ENCODE measurements at places on chromosomes 12 and 14.

- DNase-seq, result no peak
Measured at GRCh38 chr12:76627346-76628135, 68.0 kb upstream of the OSBPL8 start.

- DNase-seq, result no peak
Measured at GRCh38 chr12:10310926-10311720, 3.5 kb downstream of the KLRD1 start.

GRCh38 chr12:12081836-12082497 lies 11.2 kb downstream of the BCL2L14 start:
- DNase-seq, result no peak

GRCh38 chr12:9071518-9071917 lies 44.2 kb downstream of the A2M start:
- no peak for DNase-seq

DNA sequence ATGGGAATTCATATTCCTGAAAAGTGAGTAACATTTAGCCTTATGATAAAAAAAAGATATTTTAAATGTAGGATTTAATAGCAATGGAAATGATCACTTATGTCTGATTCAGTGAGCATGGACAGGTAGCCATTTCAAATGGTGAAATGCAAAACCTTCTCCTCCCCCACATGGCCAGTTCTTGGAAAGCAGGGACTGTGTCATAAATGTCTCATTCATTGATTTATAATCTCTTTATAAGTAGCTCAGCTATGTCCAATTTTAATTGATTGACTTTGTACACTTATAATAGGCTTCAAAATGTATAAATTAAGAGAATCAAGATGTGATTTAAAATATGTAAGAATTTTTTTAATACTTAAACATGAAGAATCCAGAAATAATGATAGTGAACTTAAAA lies 24.6 kb upstream of the SCFD1 start:
- no peak for DNase-seq

GRCh38 chr12:93894391-93895088 lies 217.4 kb downstream of the CRADD start:
- DNase-seq, result no peak

GRCh38 chr12:100820314-100820713 lies 25.7 kb downstream of the ANO4 start:
- no peak for DNase-seq

DNA sequence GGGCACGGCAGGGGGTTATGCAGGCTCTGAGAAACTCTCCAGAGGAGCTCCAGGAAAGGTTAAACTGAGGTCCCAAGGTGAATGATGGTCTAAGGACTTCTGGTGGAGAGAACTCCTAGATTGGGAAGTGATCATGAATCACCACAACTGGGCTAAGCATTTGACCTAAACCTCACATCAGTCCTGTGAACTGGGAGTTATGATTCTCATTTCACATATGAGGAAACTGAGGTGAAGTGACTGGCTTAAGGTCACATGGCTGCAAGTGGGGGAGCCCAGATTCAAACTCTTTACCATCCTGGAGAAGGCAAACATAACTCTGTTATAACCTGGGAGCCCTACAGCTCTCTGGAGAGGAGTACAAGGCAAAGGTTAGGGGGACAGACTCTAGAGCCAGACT lies 4.2 kb downstream of the RARG start:
- DNase-seq, result no peak

- peak; percentile 98 for DNase-seq
Measured at GRCh38 chr14:75399843-75400775, 27.7 kb upstream of the JDP2 start.

GRCh38 chr14:34275078-34275477 lies 187.0 kb downstream of the SPTSSA start:
- DNase-seq, result no peak

DNA sequence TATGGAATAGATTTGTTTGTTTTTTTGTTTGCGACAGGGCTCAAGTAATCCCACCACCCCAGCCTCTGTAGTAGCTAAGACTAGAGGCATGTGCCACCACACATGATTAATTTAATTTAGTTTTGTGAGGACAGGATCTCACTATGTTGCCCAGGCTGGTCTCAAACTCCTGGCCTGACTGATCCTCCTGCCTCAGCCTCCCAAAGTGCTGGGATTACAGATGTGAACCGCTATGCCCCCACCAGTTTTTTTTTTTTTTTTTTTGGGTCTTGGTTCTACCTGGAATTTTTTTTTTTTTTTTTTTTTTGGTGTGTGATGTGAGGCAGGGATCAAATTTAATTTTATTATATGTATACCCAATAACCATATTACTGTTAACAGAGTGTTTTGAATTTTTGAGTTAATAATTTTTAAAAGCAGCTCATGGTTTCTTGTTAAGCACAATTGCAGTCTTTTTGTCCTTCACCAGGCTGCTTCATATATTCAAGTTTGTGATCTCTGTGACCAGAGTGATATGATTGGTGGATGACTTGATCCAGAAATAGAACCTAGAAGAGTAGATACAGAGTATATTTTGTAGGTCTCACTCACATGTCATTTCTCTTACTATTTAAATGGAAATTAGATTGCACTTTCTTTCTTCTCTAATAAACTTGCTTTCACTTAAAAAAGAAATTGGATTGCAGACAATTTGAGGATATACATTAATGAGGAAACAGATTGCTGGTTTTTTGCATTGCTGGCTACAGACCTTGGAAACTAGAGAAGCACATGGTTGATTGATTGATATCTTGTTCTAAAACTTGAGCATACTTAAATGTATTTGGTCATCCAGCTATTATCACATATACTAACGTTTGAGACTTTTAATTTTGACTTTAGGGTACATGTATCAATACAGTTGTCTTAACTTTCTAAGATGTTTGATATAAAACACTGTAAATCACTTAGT lies 13.2 kb downstream of the ADIPOR2 start:
- DNase-seq, result no peak

DNA sequence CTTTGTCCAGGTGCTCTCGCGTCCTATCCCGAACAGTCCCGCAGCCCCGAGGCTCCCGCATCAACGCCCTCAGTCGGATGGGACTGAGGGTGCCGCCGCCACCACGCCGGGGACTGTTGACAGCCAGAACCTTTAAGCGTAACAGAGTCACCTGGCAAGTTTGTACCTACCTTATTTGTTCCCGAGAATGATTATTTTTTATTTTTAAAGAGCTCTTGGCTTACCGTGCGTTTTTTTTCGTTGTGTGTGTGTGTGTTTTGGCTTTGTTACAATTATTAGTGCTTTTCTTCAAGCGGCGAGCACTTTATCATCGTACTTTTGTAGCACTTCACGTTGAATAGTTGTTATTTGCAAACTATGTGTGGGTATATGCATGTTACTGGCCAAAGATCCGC lies 463 bp downstream of the COA8 start:
- no peak for DNase-seq

GRCh38 chr14:21070610-21071224 lies 613 bp downstream of the ARHGEF40 start:
- DNase-seq, result peak; percentile 40

DNA sequence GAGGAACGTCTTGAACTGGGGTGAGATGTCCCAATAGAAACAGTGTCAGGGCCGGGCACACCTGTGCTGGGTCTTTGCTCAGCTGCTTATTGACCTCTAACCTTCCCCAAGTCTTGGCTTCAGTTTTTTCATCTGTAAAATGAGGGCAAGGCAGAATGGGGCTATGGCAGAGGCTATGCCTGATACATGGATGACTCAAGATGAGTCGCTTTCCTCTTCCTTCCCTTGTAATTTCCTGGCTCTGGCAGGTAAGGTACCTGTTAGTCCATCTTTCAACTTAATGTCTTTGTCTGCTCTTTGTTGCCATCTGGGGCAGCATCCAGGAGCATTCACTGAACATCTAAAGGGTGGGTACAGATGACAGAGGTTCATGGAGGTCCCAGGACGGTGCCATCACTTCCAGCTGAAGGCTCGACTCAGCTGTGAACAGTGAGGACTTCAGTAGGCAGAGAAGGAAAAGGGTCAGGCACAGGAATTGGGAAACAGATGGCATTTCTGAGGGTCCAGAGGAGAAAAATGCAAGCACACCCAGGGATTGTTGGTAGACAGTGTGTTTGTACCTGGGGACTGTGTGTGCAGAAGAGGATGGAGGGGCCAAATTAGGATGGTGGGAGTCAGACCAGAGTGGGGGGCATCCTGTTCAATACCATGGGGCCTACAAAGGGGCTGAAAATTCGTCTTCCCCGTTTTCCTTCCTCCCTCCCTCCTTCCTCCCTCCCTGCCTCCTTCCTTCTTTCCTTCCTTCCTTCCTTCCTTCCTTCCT lies 268.3 kb downstream of the VRK1 start:
- no peak for DNase-seq

- no peak for DNase-seq
Measured at GRCh38 chr14:19918553-19919264, 1.7 kb upstream of the OR4K5 start.

- no peak for DNase-seq
Measured at GRCh38 chr14:89107626-89108025, 283.2 kb downstream of the TTC8 start.

GRCh38 chr14:27278341-27278740 lies 680.5 kb upstream of the NOVA1 start:
- DNase-seq, result no peak

DNA sequence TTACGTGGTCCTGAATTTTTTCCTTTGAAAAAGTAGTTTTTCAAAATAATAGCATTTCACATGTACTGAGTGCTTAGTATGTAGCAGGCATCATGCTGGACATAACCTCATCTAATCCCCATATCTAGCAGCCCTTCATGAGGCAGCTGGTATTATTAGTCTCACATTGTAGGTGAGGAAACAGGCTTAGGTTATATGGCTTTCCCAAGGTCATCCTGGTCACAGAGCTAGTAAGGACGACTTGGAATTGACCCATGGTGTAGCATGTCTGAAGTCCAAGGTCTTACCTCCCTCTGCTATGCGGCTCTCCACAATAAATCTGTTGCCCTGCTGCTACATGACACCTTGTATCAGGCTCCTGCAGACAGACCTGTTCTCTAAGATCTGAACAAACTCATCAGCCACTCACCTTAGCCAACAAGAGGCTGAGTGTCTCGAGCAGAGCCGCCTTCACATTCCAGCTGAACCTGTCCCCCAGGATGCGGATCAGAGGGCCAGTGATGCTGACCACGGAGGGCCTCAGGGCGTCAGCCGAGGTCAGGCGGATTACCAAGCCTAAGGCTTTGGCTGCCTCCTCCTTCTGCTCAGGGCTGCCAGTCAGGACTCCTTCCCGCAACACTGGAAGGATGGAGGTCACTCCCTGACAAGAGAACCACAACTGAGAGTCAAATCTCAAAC lies 19.7 kb upstream of the RAB35 start:
- no peak for DNase-seq

DNA sequence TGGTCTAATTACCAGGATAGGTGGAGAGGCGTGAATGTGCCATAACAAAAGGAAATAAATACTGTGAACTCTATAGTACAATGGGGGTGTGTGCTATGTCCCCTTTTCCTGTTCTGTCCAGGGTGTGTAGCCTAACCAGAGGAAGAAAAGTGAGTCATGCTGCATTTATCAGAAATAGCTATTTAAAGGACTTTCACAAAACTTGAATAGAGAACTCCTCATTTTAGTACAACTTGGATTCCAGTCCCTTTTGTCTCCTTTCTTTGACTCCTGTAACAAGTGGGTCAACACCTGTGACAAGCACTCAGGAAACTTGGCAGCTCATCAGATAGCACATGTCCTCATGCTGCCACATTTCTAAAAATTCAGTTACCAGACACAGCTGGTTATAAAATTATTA lies 123.4 kb downstream of the CCDC91 start:
- no peak for DNase-seq

DNA sequence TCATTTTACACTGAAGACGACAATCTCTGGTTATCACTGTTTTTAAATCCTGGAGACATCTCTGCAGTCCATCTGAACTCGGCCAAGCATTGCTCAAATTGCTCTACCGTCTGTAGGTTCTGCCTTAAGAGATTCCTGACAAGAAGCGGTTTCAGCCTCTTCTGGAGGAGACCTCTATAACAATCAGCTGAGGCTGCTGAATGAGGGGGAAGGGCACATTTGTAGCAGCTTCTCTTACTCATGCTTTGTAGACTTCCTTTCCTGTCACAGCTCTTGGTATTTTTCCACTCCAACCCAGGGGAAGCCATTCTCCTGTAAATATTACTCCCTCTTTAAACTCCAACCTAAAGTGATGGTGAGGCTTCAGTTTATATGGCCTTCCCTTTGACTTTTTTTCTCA lies 3.0 kb downstream of the ARG2 start:
- no peak for DNase-seq

- peak; percentile 8 for DNase-seq
Measured at GRCh38 chr12:6697584-6698351, 2.8 kb downstream of the PIANP start.

DNA sequence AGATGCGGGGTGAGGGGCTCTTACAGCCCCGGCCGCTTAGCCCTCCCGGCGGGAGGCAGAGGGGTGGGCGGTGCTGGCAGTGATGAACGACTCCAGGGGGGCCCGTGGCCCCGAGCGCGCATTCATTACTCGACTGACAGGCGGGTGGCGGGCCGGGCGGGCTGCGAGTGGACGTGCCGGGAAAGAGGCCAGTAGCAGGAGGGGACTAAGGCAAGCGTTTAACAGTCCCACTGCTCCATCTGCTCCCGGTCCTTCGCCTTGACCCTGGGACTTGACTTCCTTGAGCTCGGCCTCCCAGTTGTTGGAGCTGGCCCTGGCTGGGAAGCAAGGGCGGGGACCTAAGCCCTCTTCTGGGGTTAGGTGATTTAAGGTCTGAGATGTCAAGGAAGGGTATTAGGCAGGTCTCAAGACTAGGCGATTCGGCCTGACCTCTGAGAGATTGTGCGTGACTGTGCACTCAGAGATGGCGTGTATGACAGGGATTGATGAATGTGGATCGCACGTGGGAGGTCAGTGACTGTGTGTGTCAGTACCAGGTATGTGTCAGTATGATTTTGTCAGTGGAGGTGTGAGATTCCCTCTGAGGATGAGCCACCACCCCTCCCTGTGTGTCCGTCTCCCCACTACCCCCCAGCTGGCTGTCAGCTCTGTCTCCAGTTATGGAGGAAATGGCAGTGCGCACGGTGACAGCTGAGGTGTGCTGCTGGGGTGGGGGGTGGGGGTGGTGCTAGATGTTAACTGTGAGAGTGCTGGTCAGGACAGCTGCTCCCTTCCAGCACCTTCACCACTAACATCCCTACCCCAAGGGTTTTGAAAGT lies 3.6 kb upstream of the DNAJC22 start:
- no peak for DNase-seq

DNA sequence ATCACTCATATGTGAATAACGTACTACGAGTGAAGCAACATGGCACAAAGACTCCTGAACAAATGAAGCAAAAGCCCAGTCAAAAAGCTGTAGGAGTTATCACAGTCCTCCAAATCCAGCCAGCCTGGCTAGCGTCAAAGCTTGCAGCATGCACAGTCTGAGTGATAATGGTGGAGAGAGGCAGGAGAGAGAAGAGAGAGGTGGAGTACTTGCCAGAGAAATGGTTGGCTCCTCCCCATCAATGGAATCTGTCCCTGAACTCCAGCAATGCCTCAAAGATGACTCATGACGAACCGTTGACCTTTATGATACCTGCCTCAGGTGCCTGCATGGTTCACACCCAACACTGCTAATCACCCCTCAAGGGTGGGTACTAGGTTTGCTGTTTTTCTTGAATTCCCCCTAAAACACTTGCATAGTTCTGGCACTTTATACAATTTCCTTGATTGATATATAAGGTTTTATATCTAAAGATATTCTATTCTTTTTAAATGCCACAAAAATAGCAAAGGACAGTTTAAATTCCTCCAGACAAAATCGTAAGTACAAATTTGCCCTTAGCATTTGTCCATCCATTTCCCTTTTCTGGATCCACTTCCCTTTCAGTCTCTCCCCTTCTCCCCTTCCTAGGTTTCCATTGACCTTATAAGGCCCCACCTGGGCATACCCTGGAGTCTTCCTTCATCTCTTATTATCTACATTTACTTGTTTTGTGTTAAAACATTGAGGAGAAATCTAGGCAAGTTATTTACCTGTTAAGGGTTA lies 10.2 kb downstream of the ARHGDIB start:
- DNase-seq, result no peak

- DNase-seq, result no peak
Measured at GRCh38 chr14:85534458-85535293, 4.7 kb downstream of the FLRT2 start.
